Inflammatory macrophage treated with lipopolysaccharide for 1 hour (primary cell): ENCODE measurements at places on chromosomes 12 and 14.

- DNase-seq, result no peak
Observed at GRCh38 chr14:68487805-68488590, 304.9 kb downstream of the ZFP36L1 start.

GRCh38 chr12:48489012-48489411, 6.7 kb downstream of the C12orf54 start:
- DNase-seq, result no peak

- peak; percentile 44 for DNase-seq
Observed at GRCh38 chr14:103558071-103558882, 4.2 kb downstream of the BAG5 start.

DNA sequence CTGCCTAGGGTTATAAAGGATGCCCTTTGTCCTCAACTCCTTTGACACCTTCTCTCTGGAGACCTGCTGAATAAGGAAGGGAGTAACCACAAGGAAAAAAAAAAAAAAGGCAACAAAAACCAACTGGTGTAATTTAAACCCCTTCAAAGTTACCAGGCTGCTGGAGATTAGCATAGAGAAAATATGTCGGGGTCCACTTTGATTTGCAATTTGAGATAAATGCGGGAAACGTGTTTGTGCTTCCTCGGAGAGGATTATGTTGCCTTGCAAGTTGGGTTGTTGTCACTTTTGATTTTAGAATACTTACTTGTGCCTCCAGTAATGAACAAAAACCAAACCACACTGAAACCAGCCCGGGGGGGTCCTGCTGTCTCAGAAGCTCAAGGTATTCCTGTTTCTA, 200.2 kb upstream of the MYL2 start:
- DNase-seq, result no peak

DNA sequence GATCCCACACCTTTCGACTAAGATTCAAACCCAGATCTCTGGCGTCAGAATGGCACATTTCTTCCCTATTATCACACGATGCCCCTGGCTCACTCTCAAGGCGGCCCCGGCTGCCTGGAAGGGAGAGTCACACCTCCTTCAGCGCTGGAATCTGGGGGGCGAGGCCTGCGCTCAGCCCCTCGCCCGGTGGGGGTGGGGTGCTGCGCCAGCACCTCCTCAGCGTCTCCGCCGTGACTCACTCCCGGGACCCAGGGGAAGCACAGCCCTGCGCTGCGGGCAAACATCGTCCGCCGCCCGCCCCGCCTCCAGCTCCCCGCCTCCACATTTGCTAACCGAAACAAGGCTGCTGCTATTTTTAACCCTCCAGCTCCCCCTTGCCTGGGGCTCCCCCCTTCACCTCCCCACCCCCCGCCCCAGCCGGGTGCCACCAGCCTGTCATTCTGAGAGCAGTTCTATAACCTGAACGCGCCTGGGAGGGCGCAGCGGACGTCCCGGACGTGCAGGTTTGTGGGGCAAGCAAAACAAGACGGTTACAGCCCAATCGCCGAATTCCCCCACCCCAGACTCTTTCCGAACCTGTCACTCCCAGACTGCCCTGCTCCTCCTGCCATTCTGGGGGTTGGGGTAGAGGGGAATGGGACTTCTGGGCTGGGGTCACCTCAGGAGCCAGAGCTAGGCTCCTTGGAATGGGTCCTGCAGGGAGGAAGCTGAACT, 6.7 kb downstream of the HDAC7 start:
- DNase-seq, result peak; percentile 84

DNA sequence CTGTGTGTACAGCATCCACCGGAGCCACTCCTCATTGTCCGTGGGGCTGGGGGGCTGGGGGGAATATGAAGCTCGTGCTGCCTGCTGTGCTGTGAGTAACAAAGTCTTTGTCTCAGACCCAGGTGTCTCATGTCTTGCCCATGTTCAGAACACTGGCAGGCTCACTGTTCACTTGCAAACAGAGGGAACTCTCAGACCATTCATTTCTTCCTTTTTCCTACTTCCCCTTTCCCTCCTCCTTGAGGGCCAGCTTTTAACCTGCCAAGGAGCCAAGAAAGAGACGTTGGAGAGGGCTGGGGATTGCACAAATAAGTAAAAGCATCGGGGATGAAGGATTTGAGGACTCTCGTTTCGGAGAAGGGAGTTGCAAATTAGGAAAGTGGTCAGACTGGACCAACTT, 21.6 kb downstream of the GPR132 start:
- DNase-seq, result peak; percentile 44

GRCh38 chr14:95886366-95887056, 9.9 kb downstream of the TUNAR start:
- DNase-seq, result no peak
